ENCODE measurements at places on chromosomes 5 and 9. TPM values are rescaled to one million over a fixed set of nuclear protein-coding genes. Genes with fewer than 3 reads are reported as not detected.

- no peak for DNase-seq
These were observed 46.6 kb upstream of the PHYKPL start for GRCh38 chr5:178279026-178279722.

DNA sequence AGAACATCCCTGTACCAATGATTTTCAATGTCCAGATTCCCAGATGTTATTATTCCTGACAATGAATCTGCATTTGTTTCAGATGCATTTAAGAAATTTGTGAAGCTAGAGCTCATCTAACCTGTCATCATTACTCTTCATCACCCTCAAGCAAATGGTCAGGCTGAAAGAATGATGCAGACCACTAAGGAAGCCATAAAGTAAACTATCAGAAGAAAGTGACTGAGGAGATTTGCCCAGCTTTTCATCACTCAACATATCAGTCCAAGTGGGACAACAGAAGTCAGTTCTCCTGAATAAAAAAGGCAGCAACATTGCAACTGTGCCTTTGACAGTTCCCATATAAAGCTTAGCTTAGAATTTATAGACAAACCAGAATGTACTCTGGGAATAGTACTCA is 419.9 kb downstream of the PDE4D start:
- no peak for DNase-seq

DNA sequence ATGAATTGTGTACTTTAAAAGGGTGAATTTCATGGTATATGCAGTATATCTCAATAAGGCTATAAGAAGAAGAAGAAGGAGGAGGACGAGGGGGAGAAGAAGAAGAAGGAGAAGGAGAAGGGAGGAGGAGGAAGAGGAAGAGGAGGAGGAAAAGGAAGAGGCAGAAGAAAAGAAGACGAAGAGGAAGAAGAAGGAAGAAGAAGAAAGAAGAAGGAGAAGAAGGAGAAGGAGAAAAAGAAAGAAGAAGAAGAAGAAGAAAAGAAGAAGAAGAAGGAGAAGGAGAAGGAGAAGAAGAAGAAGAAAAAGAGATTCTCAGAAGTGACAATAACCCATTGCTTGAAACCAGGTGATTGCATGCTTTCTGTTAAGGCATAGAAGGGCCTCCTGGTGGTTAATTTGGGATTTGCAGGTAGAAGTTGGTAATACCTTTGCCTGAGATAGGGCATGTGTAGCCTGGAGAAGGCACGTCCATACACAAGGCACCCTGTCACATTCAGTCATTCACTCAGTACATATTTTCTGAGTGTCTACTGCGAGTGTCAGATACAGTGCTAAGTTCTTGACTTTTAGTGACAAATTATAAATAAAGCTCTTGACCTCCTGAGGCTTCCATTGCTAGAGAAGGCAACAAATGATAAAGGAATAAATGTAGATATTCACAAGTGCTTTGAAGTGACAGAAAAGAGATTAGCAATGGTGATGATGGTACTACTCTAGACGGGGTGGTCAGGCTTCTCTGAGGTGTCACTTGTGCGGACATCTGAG is 231.3 kb downstream of the NPR3 start:
- DNase-seq: no peak

DNA sequence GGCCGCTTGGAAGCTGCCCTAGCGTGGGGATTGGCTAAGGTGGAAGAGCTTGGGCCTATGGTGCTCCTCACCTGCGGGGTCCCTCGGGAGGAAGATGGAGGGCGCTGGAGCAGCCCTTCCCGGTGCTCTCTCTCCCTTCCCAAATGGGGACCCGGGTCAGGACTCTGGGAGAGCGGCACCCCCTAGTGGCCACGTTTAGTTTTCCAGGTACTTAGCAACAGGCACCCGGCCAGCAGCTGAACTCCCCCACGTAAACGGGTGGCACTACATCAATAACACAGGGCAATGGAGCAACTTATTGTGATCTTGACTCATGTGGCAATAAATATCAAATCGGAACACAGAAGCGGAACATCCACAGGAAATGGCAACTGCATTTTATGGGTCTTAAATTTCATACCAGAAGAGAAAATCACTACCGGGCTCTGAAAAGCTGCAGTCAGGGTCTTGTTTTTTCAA is 316.6 kb downstream of the AGTPBP1 start:
- DNase-seq: no peak

Gene PCDHB11
- not detected for polyA plus RNA-seq

DNA sequence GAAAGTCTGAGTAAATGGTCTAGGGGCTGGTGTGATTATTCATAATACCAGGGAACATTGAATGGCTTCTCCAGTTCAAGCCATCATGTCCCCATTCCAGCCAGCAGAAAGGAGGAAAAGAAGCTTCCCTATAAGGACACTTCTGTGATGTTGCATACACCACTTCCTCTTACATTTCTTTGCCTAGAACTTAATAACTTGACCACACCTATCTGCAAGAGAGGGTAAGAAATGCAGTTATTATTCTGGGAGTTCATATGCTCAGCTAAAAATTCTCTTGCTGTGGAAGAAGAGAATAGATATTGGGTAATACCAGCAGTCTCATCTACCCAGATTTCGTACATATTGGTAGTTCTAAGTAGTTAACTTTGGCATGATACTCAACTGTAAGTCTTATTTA is 166.1 kb downstream of the SLC28A3 start:
- no peak for DNase-seq

DNA sequence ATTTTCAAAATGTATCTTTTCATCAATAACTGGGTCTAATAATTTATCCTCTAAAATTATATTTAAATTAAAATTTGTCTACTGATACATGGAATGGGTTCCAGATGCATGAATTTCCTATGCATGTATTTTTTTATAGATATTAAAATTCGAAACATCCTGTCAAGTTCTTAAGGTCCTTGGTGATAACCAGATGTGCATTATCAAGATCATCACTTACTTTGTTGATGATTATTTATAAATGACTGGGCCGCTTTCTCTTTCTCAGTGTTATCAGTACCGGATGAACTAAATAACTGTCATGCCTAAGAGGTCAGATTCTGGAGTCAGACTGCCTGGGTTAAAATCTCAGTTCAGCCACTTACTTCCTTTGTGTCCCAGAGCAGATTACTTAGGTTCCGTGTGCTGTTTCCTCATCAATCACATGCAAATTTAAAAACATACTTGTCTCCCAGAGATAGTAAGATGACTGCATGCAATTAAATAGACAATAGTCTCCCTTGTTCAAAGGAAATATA is 124.3 kb downstream of the TEX10 start:
- DNase-seq: no peak

- DNase-seq: no peak
These were observed 39.3 kb upstream of the SHB start for GRCh38 chr9:38108326-38108725.

GRCh38 chr9:8036914-8037524 is 237.4 kb upstream of the DMAC1 start:
- no peak for DNase-seq

DNA sequence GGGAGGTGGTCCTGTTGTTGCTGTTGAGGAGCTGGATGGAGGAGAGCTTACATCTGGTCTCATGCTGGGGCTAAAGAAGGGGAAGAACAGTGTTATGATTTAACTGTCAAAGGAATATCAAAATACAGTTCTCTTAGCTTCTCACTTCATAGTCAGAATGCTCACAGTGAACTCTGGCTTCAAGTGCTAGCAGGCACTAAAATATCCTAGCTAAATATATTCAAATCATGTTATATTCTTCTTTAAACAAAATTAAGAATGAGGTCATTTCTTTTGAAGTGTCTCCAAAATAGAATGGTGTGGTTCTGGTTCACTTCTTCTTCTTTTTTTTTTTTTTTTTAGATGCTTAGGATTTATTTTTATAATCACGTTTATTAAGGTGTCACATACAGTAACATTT is 89.4 kb downstream of the NR3C1 start:
- no peak for DNase-seq

DNA sequence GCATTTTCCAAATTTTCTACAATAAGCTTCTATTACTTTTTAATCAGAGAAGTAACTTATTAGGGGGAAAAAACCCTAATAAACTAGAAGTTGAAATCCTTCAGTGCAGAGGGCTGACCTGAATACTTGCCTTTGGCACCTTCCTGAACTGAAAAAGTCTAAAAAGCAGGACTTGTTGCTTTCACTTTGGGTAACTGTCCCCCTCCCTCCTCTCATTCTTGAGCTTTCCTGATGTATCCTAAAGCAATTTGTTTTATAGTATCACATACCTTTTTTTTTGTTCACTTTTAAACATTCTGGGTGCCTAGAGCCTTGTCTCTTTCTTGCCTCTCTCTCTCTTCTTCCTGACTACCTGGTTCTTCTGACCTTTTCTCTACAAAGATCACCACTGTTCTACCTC is 64.0 kb upstream of the ERBIN start:
- no peak for DNase-seq

- DNase-seq: no peak
These were observed 72.7 kb upstream of the SPATA31D4 start for GRCh38 chr9:81855538-81855937.

- DNase-seq: no peak
These were observed 13.1 kb downstream of the PAPPA start for GRCh38 chr9:116166713-116167112.

Measured in naive B cell (primary cell).